RPMI8226 (cell line): ENCODE measurements at places on chromosomes 6 and 20.

GRCh38 chr20:9588706-9589105 lies 74.3 kb downstream of the LAMP5 start:
- DNase-seq: no peak

DNA sequence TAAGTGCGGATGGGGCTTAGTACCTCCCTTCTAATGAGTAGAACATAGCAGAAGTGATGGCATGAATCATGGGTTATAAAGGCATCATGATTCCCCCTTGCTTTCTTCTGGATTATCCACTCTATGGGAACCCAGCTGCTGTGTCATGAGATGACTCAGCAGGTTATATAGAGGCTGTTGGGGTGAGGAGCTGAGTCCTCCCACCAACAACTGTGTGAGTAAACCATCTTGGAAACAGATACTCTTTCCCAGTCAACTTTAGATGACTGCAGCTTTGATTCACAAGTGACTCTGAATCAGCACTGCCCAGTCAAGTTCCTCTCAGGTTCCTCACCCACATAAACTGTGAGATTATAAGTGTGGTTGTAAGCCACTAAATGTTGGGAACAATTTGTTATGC lies 46.3 kb downstream of the FAM83B start:
- no peak for DNase-seq

- DNase-seq: no peak
Observed at GRCh38 chr20:19015351-19016139, 196.9 kb upstream of the SLC24A3 start.

DNA sequence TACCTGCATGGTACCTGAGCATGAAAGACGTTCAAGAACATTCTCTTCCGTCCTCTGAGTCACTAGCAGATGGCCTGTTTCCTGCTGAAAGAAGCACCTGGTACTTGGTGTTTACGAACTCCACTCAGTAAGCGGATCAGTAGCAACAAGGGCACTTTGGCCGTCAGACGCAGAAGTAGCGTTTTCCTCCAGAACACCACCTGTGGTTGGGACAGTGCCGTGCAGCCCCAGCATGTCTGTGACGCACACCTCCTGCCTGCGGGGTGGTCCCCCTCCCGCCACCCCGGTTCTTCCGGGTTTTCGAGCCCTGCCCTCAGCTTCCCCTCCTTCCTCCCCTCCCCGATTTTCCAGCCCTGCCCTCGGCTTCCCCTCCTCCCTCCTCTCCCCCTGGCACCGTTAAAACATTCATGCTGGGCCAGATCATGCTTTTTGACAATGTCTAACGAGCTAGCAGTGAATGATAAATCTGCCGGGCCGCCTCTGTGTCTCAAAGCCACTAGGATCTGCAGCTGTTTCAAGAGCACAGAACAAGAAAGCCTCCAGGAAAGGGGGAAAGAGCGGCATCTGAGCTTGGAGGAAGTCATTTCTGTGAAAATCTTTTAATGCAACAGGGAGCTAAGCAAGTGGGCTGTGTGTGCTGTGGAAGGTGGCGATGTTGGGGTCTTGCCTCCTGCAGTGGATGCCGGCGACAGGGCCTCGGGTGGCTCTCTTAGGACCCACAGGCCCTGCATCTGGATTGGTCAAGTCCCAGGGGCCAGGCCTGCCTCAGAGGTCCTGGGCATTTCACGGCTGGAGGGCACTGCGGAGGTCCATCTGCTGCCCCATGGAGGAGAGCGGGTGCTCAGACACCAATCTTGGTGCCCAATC lies 207.9 kb downstream of the ERMARD start:
- peak; percentile 77 for DNase-seq

DNA sequence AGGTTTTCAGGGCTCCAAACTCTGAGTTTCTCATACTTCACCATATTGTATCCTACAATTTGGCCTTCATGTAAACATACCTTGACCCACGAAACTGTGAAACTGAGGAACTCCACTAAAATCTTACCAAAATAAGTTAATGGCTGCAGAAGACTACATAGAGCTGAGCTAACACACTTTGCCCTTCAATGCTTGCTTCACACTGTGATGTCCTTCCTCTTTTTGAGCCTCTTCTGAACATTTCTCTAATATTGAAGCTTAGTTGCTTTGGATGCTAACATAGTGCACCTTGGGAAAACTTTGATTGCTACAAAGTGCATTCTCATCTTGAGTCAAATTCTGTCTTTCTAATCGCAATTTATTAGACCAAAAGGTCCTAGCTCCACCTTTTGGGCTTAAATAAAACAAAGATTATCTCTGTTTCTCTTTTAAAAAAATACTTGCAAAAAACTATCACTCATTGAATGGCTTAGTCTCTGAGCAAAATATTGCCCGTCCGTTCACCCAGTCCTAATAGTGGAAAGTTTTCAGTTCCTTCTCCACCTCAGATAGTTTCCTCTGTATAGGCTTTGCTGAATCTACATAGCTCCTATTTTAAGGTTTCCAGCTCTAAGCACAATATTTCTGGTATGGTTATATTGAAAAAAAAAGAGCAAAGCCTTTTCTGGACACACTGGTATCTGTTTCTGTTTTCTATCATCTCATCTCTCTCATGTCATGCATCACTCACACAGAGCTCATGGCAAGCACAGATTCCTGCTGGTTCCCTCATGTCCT lies 494.6 kb downstream of the RFPL4B start:
- DNase-seq: peak; percentile 19

DNA sequence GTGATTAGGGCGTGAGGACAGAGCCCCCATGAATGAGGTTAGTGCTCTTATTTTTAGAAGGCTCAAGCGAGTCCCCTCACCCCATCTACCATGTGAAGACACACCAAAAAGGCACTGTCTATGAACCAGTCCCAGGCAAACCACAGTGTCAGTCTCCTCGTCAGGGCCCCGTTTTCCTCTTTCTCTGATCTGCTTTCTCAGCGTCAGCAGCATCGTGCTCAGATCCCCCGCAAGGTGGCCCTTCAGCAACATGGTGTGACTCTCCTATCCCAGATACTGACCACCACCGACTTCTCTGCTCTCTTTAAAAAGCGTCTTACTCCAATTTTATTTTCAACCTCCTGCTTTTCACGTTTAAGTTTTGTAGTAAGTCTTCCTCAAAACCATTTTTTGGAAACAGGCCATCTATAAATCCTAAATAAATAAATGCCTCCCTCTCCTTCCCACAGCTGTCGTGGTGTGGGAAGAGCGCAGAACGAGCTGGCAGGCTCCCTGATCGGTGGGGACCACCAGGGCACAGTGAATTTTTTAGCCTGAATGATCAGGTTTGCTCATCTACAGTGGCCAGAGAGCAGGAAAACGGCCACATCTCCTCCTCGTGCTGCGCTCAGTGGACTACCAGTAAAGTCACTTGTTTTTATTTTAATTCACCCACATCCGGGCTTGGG lies 113.1 kb downstream of the BMP7 start:
- no peak for DNase-seq

- DNase-seq: no peak
Observed at GRCh38 chr20:53878262-53879047, 191.9 kb downstream of the BCAS1 start.

GRCh38 chr20:24816431-24816830 lies 132.6 kb upstream of the CST7 start:
- DNase-seq: no peak

GRCh38 chr6:143098054-143098671 lies 37.5 kb downstream of the AIG1 start:
- DNase-seq: peak; percentile 49

- no peak for DNase-seq
Observed at GRCh38 chr6:114364301-114364700, 21.5 kb upstream of the HS3ST5 start.

DNA sequence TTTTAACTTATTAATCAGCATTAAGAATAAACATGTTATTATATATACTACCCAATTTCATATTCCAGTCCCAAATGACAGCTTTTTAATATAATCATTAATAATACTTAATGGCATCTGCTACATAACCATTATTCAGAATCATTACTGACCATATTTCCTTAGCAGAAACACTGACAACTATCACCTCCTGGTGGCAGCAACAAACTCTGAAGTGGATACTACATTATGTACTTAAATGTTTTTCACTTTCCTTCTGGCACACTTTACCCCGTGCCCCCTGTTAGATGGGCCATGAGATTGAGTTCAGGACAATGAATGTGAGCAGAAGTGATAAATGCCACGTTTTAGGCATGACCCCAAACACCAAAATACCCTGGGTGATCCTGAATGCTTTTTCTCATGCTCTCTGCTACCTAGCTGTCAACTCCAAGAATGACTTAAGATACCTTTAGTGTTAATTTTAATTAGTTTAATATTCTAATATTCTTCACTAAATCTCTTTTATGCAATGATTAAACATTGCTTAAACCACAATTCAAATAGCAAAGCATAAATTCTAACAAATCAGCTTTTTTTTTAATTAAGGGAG lies 77.1 kb downstream of the LMBRD1 start:
- peak; percentile 15 for DNase-seq

DNA sequence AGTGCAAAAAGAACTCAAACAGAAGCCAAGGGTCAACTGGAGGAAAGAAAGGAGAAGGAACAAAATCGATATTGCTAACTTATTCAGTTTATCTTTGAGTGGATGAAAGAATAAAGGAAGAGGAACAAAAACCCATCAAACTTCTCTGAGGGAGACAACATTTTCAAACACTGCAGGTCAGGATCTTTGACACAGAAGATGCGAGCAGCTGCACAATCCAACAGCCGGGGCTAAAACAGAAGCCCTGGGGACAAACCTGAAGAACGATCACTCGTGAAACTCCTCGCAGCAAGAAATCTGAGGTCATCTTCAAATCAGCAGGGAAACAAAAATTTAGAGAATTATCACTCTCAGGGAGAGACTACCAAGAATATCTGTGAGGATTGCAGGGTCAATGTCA lies 14.2 kb downstream of the SLC23A2 start:
- DNase-seq: no peak

- no peak for DNase-seq
Observed at GRCh38 chr20:14477125-14477524, 139.7 kb upstream of the FLRT3 start.

DNA sequence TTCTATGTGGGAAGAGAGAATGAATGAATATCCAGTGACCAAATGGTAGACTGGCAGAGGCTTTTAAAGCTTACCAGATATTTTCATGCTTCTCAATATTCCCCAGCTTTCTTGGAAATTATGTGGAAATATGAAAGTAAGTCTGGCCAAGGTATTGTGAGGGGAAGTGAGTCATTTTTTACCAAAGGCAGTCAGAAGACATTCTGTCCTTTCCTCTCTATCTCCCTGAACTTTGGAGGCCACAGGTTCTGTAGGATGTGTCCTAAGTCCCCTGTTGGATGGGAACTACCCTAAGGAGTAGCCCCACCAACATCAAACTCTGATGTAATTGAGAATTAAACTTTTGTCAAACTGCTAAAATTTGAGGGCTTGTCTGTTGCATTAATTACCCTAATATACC lies 593.8 kb upstream of the NRSN1 start:
- DNase-seq: no peak

GRCh38 chr20:37920679-37921322 lies 17.9 kb downstream of the VSTM2L start:
- no peak for DNase-seq

- DNase-seq: no peak
Observed at GRCh38 chr6:168384045-168385036, 56.6 kb upstream of the SMOC2 start.

DNA sequence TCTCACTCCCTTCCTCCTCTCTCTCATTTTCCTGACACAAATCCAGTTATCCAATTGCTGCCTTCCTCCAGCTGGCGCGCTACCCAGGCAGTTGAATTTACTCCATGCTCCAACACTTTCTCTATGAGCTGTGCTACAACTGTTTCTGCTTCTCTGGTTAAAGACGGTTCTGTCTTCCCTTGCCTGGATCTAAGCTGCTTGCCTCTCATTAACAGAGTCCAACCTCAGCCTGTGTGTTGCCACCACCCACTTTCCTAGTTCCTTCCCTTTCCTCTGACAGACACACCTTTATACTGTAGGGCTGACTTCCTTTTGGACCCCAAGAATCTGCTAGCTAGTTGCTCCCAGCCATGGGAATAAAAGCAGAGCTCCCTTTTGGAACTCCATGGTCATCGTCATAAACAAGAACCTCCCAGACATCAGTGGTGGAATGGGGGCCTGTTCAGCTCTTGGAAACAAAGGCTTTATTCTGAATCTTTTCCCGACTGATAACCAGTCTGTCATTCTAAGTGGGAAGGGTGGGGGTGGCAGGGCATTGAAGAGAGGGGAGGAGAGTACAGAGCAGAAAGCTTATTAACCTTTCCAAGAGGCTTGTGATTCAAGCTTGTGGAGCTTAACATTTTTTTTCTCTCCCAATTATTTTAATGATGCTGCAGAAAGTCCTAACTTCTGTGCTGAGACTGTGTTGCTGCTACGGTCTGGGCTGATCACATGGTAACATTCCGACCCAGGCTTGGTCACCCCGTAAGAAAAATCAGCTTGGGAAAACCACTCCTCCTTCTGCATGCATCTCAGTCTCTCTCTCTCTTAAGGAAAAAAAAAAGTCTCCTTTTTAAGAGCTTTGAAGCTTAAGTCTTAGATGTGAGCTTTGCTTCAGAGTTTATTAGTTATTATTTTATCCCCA lies 31.3 kb upstream of the BMP2 start:
- no peak for DNase-seq

DNA sequence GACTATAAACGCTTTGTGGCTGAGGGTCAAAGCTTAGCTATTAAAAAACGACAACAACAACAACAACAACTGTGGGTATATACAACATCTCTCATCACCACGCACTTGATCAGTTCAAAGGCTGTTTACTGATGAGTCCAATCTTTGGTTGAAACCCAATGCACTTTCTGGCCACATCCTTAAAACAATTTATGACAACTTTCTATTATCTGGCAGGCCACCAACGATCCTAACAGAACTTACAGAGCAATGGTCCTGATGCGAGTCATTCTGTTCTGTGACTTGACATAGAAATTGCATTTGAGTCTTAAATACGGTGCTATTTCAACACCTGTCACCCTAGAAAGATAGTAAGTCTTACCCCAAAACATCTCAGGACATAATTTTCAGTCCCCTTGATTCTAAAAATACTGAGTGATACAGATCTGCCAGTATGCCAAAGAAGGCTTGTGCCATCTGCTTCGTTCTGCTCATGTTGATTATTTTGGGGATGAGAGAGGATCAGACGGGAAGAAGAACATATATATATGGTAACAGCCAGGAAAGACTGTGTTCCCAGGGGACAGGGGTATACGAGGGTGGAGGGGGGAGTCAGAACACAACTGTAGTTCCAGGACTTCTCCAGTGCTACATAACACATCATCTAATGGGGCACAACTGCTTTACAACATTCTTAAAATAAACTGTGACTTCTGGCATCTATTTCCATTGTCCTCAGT lies 55.8 kb downstream of the PLAGL1 start:
- DNase-seq: no peak

DNA sequence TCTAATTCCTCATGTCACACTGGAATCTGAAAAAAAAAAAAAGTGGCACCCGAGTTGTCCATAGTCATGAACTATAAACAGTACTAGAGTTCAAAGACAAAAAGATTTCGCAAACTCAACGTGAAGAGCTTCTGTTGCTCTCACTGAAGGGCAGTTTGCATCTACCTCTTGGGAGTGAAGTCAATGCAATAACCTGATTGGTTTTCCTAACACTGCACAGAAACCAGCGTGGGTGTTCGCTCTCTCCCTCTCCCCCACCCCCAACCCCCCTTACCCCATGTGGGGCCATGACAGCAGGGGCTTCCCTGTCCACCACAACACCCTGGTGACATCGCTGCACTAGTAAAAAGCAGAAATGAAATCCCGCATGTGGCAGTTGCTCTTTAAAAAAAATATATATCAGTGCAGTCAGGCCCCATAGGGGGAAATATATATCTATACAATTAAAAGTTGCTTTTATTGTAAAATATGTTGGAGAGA lies 66.9 kb downstream of the GMPR start:
- no peak for DNase-seq
